ENCODE measurements at places on chromosomes 12 and 14. TPM values are rescaled to one million over a fixed set of nuclear protein-coding genes. Genes with fewer than 3 reads are reported as not detected.

The CCDC198 gene
- under 0.01 TPM for total RNA-seq

The TMPRSS12 gene
- not detected for total RNA-seq

The CLEC4D gene
- not detected for total RNA-seq

The GARIN6 gene
- total RNA-seq, result not detected

The LRRK2 gene
- 5.9 TPM for total RNA-seq

The EFCAB11 gene
- 5.6 TPM for total RNA-seq

The RNU4-1 gene
- under 0.01 TPM for total RNA-seq

The LARP4 gene
- total RNA-seq, result 55.8 TPM

The CHURC1 gene
- 87.4 TPM for total RNA-seq

The OR10P1 gene
- not detected for total RNA-seq

The FOXM1 gene
- 0.28 TPM for total RNA-seq

The FAM90A1 gene
- total RNA-seq, result 0.28 TPM

The MAP4K5 gene
- 76.1 TPM for total RNA-seq

The NIN gene
- 54.3 TPM for total RNA-seq

The IL31 gene
- not detected for total RNA-seq

The FIGNL2 gene
- total RNA-seq, result 0.28 TPM

The ASIC1 gene
- 0.85 TPM for total RNA-seq

The PLBD1 gene
- total RNA-seq, result 2.8 TPM

The GLIPR1L2 gene
- total RNA-seq, result 0.19 TPM

The ABCC9 gene
- 51.0 TPM for total RNA-seq

The APOF gene
- not detected for total RNA-seq

The KRT83 gene
- total RNA-seq, result not detected

The LRP1-AS gene
- total RNA-seq, result not detected

The IFNG-AS1 gene
- not detected for total RNA-seq

The MYO1H gene
- total RNA-seq, result not detected

The FBXO33 gene
- 23.0 TPM for total RNA-seq

The LALBA gene
- total RNA-seq, result not detected

The FOXA1 gene
- not detected for total RNA-seq

The RDH11 gene
- 152 TPM for total RNA-seq

The FBXW8 gene
- 19.7 TPM for total RNA-seq

The FITM1 gene
- not detected for total RNA-seq

The PAX9 gene
- total RNA-seq, result not detected

The CSRNP2 gene
- 23.1 TPM for total RNA-seq

The RTRAF gene
- 86.5 TPM for total RNA-seq

The TMEM117 gene
- total RNA-seq, result 10.7 TPM

The SMIM41 gene
- total RNA-seq, result not detected

The CRACR2A gene
- 10.7 TPM for total RNA-seq

The RFLNA gene
- total RNA-seq, result 43.1 TPM

The OSGEP gene
- total RNA-seq, result 58.1 TPM

The NANOG gene
- not detected for total RNA-seq

The SPX gene
- 0.38 TPM for total RNA-seq

The DEPDC4 gene
- total RNA-seq, result 1.7 TPM

The ACIN1 gene
- 87.8 TPM for total RNA-seq

The TAPBPL gene
- total RNA-seq, result 13.5 TPM

The MYBPC1 gene
- total RNA-seq, result not detected

The TMEM260 gene
- total RNA-seq, result 10.4 TPM

The ETFRF1 gene
- total RNA-seq, result 13.2 TPM

The OTX2 gene
- total RNA-seq, result not detected

The IRF2BPL gene
- 18.8 TPM for total RNA-seq

The ACOT6 gene
- total RNA-seq, result not detected
